ENCODE measurements at places on chromosomes 7 and 10.

GRCh38 chr10:79457256-79457785 is 11.9 kb upstream of the ZCCHC24 start:
- DNase-seq, result no peak

DNA sequence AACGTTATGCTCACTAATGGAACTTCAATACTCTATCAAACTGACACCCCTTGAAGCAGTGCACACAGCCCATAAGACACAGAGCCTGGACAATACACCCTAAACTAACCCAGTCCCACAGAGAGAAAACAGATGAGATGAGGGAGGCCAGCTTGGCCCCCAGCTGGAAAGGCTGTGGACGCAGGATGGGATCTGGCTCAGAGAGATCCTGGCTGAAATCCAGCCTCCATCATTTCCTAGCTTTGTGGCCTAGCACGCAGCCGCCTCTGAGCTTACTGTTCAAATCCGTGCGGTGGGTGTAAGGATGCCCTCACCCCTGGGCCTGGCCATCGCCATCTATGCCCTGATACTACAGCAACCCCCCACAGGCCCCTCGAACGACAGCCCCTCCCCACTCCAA is 32.7 kb downstream of the SNX8 start:
- DNase-seq, result no peak

DNA sequence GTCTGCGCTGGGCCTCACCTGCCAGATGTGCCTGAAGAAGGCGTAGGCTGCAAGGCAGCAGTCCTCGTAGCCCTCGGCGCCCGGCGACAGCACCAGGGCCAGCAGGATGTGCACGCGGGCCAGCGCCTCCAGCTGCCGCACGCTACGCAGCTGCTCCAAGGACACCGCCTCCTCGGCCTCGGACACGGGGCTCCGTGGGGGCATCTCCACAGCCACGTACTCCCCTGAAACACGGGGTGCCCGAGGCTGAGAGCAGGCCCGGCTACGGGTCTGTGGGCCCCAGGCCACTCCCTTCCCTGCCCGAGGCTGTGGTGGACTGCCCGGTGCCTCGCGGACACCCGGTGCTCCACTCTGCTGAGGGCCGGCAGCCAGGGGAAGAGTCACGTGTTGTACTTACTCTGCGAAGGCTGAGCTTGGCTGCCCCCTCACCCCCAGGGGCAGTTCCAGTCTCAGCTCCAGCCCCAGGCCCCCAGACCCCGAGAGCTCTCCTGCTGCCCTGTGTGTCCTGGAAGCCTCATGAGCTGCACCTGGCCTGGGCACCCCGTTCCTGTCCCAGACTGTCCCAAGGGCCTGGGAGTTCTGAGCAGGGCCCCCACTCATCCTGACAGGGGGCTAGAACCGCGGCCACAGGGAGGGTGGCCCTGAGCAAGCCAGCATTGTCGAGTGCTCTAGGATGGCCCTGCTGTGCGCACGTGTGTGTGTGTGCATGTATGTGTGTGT is 62.8 kb downstream of the CFAP46 start:
- no peak for DNase-seq

DNA sequence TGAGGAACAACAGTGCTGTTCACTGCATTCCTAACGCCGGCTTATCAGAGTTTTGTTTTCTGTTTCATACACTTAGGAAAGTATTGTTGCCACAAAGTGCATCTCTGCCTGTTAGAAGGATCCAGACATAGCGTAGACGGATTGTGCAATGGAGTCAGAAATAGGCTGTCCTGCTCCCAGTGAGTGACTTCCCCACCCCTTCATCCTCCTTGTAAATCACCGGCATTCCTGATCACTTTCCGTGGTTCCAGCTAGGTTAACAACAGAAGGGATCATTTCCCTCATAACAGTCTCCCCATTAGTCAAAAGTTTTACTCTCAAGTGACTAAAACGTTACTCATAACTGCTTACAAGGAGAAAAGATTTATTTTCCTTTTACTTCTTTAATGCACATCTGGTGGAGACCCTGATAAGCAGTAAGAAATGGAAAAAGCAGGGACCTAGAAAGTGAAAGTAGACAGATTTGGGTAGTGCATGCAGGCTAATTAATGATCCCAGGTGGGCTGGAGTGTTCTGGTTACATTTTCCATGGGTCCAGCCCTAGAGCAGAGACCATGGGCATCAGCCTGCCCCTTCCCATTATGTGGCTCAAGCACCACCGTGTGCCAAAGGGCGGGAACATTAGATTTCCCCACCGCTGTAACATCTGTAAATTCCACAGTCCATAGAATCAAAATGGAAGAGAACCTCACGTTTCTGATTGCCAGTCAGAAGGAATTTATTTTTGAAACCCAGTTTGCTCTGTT is 395.1 kb upstream of the GALNT17 start:
- peak; percentile 56 for DNase-seq

- no peak for DNase-seq
These were observed 270.5 kb downstream of the BICC1 start for GRCh38 chr10:58782876-58783851.

Data from brain microvascular endothelial cell (primary cell).